ENCODE measurements at places on chromosomes 1 and 21.
A peak's percentile ranks its signal among the peaks of the same experiment; 100 is the strongest.

GRCh38 chr1:5010236-5010635 is 355.8 kb downstream of the AJAP1 start:
- DNase-seq: no peak

GRCh38 chr1:204462229-204462561 is 32.4 kb downstream of the PIK3C2B start:
- no peak for DNase-seq

- DNase-seq: peak; percentile 54
Measured at GRCh38 chr1:35577071-35577998, 4.2 kb downstream of the TFAP2E start.

GRCh38 chr1:243719476-243719875 is 130.6 kb downstream of the AKT3 start:
- DNase-seq: no peak

DNA sequence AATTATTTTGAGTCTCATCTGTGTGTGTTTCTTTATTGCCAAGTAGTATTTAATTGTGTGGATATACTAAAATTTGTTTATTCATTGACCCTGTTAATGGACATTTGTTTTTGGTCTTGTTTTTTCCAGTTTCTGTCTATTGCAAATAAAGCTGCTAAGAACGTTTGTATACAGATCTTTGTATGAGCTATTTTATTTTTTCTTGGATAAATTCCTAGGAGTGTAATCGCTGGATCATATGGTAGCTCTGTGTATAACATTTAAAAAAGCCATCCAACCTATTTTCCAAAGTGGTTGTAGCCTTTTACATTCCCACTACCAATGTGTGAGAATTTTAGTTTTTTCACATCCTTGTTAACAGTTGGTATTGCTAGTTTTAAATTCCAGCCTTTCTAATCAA is 382.7 kb upstream of the USP24 start:
- DNase-seq: no peak

DNA sequence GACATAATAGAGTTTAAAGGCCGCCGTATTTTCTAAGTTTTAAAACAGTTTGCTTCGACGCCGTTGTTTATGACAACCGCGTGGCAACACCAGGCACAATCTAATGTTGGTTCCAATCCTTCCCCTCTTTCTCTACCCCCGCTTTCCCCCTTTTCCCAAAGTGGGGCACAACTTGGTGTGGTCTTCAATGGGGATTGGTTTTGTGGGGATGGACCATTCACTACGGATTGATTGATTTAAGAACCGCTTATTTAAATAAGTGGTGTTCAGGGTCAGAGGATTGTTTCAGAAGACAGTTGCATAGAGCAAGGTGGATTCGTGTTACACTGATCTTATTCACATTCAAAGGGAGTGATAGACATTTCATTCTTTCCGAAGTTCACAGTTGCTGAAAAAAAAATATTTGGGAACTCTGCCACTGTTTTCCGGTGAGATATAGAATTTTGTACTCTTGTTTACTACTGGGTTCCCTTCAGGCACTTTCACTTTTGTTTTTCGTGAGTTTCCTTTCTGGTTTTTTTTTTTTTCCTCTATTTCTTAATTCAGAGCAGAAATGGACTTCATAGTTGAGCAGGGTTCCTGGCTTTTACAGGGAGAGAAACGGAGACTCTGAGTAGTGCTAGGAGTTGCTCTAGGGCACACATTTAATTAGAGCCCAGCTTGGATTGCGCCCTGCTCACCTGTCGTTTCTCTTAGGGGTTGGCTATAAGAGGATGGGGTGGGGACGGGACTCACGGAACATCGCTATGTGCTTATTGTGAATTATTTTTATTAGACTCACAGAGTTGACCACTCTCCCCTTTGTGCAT is 79.6 kb upstream of the AK4 start:
- DNase-seq: no peak

GRCh38 chr1:151888972-151889570 is 20.2 kb downstream of the THEM4 start:
- DNase-seq: no peak

DNA sequence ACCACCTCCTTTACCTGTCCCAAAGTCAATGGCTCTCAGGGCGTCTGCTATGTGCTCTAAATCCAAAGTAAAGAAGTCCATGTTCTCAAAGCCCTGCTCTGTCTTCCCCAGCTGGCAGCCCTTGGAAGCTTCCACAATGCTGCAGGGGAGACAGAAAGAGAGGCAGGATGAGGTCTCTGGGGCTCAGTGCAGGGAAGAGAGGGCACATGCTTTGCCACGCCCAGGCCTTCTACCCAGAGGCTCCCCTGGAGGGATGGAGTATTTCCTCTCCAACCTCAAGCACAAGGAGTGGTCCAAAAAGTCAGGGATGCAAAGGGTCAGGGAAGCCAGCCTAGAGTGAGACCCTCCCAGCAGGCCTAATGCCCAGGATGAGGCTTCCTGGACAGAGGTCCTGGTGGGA is 10.2 kb downstream of the TRIM63 start:
- no peak for DNase-seq

- no peak for DNase-seq
Measured at GRCh38 chr1:169902751-169903150, 9.1 kb upstream of the SCYL3 start.

DNA sequence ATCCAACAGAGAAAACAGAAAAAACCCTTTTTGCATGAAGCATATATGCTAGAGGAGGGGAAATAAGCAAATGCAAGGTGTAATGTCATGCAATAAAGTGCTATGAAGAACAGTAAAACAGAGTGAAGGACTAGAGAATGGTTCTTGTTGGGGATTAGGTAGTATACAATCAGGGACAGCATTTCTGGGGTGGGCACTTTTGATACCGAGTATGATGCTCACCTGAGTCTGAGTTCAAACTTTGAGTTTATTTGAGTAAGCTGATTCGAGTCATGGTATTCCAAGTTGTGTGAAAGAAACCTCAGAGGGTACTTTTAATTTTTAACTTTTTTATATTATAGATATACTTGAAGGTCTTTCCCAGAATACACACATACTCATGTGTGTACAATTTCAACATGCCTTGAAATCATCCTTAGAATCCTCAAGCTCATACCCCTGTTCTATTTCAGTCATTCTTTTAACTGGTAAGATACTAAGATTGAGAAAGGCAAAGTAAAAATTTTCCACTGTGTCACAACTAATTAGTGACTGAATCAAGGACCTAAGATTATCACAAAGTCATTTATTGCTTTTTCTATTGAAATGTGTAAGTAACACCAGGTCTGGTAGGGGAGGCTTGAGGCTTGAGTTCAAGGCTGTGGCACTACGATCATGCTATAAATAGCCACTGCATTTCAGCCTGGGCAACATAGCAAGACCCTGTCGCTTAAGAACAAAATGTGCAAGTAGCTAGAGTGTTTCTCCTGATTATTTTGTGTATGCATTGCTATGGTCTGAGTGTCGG is 12.1 kb downstream of the LRRC8B start:
- no peak for DNase-seq

Data from kidney (tissue), 22 donors.